Stimulated activated CD4-positive, alpha-beta T cell treated with anti-CD3 and anti-CD28 coated beads, Interleukin-4, amount 100 ng/mL, for 4 hours (primary cell): ENCODE measurements at places on chromosomes 4 and X.

- DNase-seq = no peak
Measured at GRCh38 chr4:140579278-140579677, 10.5 kb upstream of the UCP1 start.

DNA sequence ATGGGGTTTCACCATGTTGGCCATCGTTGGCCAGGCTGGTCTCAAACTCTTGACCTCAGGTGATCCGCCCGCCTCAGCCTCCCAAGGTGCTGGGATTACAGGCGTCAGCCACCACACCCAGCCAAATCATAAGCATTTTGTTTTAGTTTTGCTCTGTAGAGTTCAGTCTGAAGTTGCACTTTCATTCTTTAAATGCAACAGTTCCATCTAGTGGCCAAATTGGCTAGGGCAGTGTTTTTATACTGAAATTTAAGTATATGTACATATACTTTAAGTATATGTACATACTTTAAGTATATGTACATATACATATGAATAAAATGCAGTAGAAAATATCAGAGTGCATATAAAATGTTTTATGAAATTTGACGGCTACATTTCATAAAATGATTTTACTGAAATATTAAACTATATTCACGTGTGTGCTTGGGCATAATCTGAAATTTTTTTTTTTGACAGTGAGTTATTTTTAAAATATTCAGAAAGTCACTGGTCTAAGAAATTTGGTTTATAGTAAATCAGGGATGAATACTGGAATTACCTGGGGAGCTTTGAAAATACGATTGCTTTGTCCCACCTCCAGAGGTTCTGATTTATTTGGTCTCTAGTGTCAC, 145.5 kb downstream of the NWD2 start:
- no peak for DNase-seq

DNA sequence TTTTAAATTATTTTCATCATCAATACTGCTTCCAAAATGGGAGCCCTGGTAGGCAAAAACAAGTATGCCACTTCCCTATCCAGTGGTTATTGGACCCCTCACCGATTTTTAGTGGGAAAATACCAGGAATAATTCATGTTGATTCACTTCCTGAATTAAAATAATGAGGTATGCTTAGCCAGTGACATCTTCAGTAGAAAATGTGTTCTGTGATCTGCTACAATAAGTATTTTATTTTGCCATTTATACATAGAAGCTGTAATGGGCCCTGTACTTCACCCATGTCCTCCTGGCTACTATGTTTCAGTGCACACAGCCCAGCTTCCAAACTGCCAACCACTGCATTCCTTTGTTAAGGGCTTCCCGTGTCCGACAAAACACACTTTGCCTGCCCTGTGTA, 41.0 kb upstream of the KLHL34 start:
- no peak for DNase-seq

- no peak for DNase-seq
Measured at GRCh38 chr4:54505362-54505761, 152.4 kb upstream of the KIT start.

GRCh38 chr4:122900314-122900713, 22.1 kb downstream of the NUDT6 start:
- DNase-seq = no peak

GRCh38 chrX:13533726-13534125, 35.7 kb upstream of the EGFL6 start:
- no peak for DNase-seq

- DNase-seq = peak; percentile 25
Measured at GRCh38 chr4:3291969-3292570, 751 bp upstream of the RGS12 start.

- DNase-seq = no peak
Measured at GRCh38 chr4:125016892-125017299, 297.9 kb upstream of the FAT4 start.

DNA sequence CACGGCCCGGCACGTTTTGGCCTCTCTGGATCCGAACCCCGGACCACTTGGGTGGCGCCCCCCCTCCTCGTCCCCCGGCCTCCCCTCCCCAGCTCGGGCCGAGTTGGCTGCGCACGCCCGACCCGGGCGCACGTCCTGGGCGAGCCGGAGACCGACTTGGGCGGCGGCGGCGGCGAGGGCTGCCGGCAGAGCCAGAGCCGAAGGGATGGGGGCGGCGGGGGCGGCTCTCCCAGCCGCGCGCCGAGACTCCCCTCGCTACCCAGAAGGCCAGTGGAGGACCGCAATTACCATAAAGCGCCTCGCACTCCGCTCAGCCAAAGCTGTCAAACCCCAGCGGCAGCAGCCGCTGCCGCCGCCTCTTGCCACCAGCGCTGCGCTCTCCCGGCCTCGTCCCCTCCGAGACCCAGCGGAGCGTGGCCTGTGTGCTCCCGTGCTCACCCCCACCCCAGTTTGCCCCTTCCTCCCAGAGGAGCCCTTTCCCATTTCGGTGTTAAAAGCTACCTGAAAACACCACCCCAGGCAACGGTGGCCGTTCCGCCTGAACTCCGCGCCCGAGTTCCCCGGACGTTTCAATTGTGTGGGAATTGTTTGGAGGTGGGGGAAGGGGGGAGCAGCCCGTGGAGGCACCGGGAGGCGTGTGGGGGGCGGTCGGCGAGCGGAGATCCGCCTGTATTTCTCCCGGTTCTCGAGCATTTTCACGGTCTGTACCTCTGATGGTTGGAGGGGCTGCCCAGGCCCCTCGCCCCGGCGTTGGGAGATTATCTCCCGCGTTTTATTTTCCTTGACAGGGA, 701 bp upstream of the BCOR start:
- peak; percentile 34 for DNase-seq
